RPMI7951 (cell line): ENCODE measurements at places on chromosomes 11 and 22. TPM values are rescaled to one million over a fixed set of nuclear protein-coding genes. Genes with fewer than 3 reads are reported as not detected.
A peak's percentile ranks its signal among the peaks of the same experiment; 100 is the strongest.

GRCh38 chr11:108551651-108552462 lies 41.7 kb downstream of the EXPH5 start:
- DNase-seq = no peak

The OR8D4 gene
- total RNA-seq = not detected in 2 replicates

DNA sequence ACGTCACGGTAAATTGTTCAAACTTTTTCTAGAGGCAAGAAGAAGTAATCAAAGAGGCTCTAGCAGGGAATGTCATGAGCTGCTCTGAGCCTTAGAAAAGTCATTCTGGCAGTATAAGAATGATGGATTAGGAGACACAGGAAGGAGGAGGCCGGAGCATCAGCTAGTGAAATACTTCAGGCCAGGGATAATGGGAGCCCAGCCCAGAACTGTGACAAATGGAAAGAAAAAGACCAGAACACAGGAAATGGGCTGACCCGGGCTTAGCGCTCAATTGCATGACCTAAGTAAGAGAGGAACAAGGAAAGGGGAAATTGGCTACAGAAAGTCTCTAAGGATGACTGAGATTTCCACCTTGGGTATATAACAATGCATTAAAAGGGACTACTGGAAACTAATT lies 108.6 kb downstream of the LARGE1 start:
- no peak for DNase-seq

The PKP3 gene
- total RNA-seq = 0.84 and 2.9 TPM in 2 replicates

DNA sequence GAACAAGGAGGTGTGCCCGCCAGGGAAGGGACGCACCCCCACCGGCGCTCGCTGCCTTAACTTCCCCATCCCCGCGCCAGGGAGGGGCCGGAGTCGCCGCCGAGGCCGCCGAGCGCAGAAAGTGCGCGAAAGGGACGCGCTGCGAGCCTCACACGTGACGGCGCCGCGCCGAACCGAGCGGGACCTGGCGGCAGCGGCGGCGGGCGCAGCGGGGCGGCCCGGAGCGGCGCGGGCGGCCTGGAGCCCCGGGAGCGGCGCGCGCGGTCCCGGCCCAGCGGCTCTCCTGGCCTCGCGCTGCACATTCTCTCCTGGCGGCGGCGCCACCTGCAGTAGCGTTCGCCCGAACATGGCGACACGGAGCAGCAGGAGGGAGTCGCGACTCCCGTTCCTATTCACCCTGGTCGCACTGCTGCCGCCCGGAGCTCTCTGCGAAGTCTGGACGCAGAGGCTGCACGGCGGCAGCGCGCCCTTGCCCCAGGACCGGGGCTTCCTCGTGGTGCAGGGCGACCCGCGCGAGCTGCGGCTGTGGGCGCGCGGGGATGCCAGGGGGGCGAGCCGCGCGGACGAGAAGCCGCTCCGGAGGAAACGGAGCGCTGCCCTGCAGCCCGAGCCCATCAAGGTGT lies at the start of gene SORL1:
Gene SORL1, plus strand, starts transcription at position 329 of the 623 bp plus-strand sequence. Its CDS starts 18 bp downstream, at position 347.
- DNase-seq = peak; percentile 13

- no peak for DNase-seq
These were observed 1.9 kb downstream of the RGL4 start for GRCh38 chr22:23692598-23693291.
